ENCODE measurements at places on chromosomes 2 and 18. TPM values are rescaled to one million over a fixed set of nuclear protein-coding genes. Genes with fewer than 3 reads are reported as not detected.

The UGT1A8 gene
- not detected for polyA plus RNA-seq

The ANO7 gene
- polyA plus RNA-seq, result 0.70 TPM

The OR6B2 gene
- polyA plus RNA-seq, result not detected

The LYG2 gene
- polyA plus RNA-seq, result not detected

The SPP2 gene
- polyA plus RNA-seq, result not detected

The SIX3 gene
- polyA plus RNA-seq, result not detected

The SERPINB13 gene
- not detected for polyA plus RNA-seq

The VWC2L gene
- polyA plus RNA-seq, result not detected

The FSIP2 gene
- under 0.01 TPM for polyA plus RNA-seq

The HMSD gene
- polyA plus RNA-seq, result 0.56 TPM

The ACVR1C gene
- 0.35 TPM for polyA plus RNA-seq

The RUFY4 gene
- not detected for polyA plus RNA-seq

The DNMT3A gene
- 3.6 TPM for polyA plus RNA-seq

The UGT1A3 gene
- polyA plus RNA-seq, result not detected

The BCL11A gene
- polyA plus RNA-seq, result not detected

The SH2D6 gene
- 0.16 TPM for polyA plus RNA-seq

The ABCG5 gene
- polyA plus RNA-seq, result not detected

The CNRIP1 gene
- polyA plus RNA-seq, result 58.7 TPM

The HOXD12 gene
- polyA plus RNA-seq, result not detected

The GKN1 gene
- polyA plus RNA-seq, result not detected

The SERPINB2 gene
- 25.0 TPM for polyA plus RNA-seq

The GTF2A1L gene
- polyA plus RNA-seq, result 0.26 TPM

The DLGAP1 gene
- 0.61 TPM for polyA plus RNA-seq

The REG1B gene
- not detected for polyA plus RNA-seq

The RAB17 gene
- 0.09 TPM for polyA plus RNA-seq

All from fibroblast of lung (primary cell).